ENCODE measurements at places on chromosomes 4 and X.

DNA sequence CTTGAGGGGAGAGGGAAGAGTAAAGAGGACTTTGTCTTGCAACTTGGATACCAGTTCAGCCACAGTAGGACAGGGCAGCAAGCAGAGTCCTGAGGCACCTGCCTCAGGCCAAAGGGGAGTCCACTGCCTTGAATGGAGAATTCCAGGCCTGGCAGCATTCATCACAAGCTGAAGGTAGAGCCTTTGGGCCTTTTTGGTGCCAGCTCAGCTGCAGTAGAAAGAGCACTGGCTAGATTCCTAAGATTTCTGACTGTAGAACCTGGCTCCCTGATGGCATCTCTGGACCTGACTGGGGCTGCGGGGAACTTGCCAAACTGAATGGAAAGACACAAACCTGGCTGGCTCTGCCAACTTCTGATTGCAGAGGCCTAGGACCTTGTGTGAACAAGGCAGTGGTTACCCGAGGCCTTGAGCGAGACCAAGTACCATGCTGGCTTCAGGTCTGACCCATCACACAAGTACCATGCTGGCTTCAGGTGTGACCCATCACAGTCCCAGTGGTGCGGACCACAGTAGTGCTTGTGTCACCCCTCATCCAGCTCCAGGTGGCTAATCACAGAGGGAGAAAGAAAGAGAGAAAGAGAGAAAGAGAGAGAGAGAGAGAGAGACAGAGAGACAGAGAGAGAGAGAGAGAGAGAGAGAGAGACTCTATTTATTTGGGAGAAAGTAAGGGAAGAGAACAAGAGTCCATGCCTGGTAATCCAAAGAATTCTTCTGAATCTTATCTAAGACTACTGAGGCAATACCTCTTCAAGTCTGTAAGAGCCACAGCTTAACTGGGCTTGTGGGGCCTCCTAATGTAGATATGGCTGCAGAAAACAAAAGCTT lies 137.6 kb upstream of the SPIN4 start:
- DNase-seq: no peak

GRCh38 chrX:105273326-105273725 lies 52.8 kb upstream of the TEX13A start:
- DNase-seq: no peak

- no peak for DNase-seq
Measured at GRCh38 chr4:33975995-33976394, 2268.3 kb downstream of the ARAP2 start.

DNA sequence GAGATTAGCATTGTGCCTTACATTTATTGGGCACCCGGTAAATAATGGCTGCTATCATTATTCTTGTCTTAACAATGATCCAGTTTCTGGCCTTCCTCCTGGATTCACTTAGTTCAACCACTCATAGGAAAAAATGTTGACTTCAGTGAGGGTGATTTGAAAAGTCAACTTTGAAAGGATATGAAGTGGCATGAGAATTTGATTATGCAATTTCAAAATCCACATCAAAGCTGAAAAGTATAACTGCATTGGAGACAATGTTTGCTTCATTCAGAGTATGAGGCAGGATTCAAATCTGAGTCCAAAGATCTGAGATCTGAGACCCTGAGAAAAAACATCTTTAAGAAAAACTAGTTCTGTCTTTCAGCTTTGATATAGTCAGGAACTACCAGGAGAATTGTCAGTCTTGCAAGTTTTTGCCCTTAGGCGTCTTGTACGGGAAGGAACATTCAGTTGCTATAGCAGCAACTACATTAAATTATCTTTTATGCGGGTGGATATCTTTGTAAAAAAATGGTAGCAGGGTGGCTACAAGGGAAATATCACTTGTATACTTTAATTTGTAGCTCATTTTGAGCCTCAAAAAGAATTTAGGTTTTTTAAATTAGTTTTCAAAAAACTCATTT lies 587.5 kb upstream of the LCORL start:
- no peak for DNase-seq

- DNase-seq: no peak
Measured at GRCh38 chr4:173397604-173398003, 1.3 kb downstream of the SCRG1 start.

DNA sequence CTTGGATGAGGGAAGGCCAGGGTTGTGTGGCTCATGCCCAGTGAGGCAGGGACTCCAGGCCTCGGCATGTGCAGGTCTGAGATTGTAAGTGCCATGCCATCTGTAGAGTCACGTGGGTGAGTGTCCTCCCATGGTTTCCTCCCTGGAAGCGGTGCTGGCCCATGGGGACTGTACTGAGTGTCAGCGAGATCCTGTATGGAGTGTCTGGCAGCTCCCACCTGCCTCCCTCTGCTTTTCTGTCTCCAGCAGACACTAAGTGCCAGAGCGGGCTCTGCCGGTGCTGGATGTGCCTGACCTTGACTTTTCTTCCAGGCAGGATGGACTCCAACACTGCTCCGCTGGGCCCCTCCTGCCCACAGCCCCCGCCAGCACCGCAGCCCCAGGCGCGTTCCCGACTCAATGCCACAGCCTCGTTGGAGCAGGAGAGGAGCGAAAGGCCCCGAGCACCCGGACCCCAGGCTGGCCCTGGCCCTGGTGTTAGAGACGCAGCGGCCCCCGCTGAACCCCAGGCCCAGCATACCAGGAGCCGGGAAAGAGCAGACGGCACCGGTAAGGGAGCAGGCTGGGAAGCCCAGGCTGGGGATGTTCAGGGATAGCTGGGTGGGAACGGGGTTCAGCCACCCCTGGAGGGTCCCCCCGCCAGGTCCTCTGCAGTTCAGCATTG lies 7.6 kb downstream of the WFS1 start:
- no peak for DNase-seq

GRCh38 chr4:100147198-100147597 lies 43.1 kb downstream of the DDIT4L start:
- no peak for DNase-seq

GRCh38 chr4:34733185-34733941 lies 1511.0 kb downstream of the ARAP2 start:
- no peak for DNase-seq

DNA sequence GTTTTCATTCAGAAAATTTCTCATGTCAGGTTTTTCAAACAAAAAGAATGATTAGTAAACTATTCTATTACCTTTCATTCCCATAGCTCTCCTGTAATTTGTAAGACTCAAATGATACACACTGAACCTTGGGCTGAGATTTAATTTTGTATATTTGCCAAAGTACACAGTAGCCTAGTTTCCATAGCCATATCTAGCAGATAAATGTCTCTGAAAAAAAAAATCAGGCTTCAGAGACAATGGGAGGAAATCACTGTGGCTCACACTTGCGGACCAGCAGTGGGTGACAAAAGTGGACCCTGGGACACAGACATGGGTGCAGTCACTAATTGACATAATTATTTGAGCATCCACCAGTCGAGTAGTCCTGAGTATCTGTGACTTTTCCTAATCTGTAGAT lies 46.6 kb downstream of the MAOA start:
- no peak for DNase-seq

DNA sequence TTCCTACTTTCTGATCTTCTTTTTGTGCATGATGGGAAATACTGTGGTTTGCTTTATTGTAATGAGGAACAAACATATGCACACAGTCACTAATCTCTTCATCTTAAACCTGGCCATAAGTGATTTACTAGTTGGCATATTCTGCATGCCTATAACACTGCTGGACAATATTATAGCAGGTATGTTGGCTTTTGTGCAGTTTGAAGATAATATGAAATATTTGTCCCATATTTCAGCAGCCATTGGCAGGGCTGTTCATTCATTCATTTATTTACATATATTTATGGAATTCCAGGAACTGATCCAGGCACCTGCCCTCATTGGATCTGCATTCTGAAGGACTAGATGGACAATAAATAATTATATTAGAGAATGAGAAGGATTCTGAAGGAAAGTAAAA lies 96.9 kb downstream of the NPFFR2 start:
- no peak for DNase-seq

DNA sequence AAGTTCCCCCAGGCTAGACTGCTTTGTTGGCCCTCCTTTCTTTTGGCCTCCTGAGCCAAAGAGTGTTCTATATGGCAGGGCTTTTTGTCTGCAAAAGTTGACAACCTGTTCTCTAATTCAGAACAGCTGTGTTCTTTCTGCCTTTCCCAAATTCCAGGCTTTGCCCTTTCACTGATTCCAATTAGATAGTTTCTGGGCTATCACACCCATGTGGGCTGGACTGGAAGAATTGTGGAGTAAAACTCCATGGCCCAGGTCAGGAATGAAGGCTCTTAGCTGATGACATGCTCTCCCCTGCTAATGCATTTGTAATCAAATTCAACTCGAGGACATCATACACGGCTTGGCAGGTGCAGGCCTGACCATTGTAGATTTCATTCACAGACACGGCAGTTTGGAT lies 19.4 kb downstream of the BMP3 start:
- no peak for DNase-seq

DNA sequence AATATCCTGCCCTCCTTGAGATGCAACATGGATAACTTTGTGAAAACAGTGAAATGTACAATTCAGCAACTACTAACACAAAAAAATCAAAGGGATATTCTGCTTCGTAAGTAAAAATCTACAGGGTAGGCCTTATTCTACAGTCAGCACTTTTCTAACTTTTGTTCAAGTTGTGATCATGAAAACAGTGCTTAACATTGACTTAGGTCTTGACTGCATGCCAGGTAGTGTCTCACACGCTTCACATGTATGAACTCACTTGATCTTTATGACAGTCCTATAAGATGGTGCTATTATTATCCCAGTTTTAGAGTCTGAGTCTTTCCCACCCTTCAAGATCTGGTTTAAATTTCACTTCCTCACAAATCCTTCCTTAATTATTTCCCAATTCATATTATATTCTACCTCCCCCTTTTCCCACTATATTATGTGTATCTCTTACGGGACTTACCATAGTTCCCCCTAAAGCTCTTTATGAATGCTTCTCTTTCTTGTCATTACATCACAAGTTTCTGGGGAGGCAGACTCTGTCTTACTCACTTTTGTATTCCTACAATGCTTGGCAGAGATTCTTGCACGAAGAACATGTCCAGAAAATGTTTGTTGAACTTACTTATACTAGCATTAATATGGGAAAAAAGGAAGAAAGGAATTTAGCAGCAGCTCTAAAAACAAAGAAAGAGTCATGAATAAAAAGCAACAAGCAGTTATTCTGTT lies 179.8 kb downstream of the SCFD2 start:
- DNase-seq: no peak

DNA sequence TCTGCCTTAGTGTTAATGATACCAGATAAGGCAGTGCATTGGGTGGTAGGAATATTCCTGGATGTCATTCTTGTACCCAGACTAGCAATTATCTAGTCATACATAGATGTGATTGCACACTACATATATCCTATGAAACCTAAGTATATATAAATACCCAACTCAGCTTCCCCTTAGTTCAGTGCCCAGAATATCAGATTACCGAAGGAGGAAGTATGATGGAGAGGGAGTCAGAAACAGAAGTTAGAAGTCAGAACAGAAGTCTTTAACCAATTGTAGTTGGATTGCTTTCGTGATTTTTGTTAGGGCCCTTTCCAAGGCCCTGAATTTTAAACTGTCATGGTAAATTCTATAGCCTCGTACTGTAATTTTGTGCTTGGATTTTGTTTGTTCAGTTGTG lies 42.9 kb downstream of the MOB1B start:
- DNase-seq: no peak

DNA sequence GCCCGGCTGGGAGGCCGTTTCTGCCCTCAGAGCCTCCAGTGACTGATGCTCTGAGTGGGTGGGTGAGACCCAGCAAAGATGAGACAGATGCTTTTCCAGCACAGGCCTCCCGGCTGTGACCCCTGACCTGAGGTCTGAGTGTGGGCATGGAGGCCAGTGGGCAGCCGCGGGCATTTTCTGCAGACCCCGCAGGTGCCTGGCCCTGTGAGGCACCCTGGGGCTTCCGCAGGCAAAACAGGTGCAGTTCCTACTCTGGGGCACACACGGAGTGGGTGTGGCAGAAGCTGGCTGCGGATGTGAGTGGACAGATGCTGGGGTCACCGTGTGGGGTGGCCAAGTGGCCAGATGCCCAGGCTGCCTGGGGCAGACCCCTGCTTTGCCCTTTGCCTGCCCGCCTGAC lies 14.8 kb downstream of the HTRA3 start:
- DNase-seq: no peak

DNA sequence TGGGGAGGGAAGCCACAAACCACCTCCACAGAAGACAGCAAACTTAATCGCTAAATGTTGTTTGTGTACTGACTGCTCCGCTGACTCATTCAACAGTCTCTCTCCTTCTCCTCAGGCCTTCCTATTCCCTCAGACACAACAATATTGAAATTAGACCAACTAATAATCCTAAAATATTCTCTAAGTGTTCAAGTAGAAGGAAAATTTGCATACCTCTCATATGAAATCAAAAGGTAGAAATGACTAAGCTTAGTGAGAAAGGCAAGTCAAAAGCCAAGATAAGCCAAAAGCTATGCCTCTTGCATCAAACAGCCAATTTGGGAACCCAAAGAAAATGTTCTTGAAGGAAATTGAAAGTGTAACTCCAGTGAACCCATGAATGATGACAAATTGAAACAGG lies 75.7 kb upstream of the ARHGAP24 start:
- DNase-seq: no peak

DNA sequence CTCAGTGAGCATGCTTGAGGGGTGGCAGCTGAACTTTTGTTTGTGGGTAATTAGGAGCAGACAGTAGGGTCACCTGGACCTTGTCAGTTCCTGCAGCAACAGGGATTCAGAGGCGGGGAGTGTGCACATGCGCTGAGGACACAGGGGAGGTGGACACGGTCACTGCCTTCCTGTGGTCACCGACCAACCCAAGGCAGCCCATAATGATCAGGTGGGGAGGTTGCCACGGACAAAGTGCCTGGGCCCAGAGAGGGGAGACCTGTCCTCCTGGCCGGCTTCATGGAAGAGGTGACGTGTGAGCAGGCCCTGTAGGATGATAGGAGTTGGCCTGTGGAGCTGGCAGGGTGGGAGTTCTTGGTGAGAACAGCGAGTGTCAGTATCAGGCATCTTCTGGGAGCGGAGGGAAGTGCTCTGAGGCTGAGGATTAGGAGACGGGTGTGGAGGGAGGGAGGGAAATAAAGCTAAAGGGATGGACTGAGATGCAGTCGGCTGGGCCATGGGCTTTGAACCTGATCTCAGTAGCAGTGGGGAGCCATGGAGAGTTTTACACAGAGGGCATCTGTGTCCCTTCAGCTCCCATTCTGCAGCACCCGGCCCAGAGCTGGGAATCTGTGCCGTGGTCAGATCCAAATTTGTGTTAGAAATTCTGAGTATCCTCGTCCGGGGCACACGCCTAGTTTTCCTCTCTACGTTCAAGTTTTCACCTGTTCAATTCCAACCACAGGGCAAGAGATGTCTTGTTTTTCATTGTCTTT lies 100.0 kb downstream of the PSAPL1 start:
- DNase-seq: no peak

- no peak for DNase-seq
Measured at GRCh38 chr4:19888587-19888986, 363.1 kb upstream of the SLIT2 start.

DNA sequence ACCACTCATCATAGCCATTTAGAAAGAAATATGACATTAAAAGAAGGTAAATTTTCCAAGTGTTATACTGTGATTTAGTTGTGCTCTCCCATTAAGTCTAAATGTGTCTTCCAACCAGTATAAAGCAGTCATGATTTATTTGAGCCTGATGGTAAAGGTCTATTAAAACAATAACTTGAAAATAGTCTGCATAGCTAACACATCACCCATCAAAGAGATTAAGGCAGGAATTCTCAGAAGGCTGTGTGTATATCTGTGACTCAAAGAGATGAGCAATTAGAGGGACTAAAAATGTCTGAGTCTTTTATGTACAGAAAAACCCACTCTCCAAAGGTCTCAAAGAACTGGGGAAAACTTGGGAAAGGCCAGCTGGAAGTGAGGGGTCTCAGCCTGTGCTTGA lies 70.3 kb upstream of the IQCM start:
- DNase-seq: no peak

- no peak for DNase-seq
Measured at GRCh38 chr4:184812651-184813181, 13.1 kb downstream of the ACSL1 start.

- DNase-seq: no peak
Measured at GRCh38 chr4:133045288-133045687, 103.8 kb upstream of the PCDH10 start.

Measured in activated T-helper 2 cell treated with anti-CD3 and anti-CD28 coated beads, Interferon-gamma antibody, Interleukin-2, Interleukin-4, amounts not matched to agents 10 μg/mL and 5 μg/mL and 100 μg/mL, durations not matched to agents 14 hours and 24 hours and 36 hours (primary cell).